ENCODE measurements at places on chromosomes 2 and 18.

DNA sequence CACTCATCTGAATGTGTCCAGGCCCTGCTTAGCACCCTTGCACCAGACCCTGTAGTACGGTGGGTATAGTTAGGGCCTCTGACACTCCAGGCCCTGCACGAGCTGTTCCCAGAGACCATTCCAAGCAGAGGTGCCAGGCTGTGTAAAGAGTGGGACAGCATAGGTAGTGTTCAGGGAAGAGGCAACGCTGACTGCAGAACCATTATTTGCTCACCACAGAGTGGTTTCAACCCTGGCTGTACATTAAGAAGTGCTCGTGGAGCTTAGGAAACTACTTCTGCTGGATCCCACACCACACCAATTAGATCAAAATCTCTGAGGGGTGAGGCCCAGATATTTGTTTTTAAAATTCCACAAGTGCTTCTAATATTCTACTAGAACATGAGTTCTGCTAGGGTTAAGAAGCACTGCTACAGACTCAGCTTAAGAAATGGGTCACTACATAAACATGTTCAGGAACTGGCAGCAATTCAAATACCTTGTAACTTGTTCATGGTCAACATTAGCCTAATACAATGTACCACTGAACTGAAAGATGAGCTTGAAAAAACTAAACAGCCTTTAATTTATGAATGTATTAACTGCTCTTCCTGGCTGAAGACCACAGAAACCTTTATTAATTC is 183.0 kb downstream of the MYO5B start:
- no peak for DNase-seq

DNA sequence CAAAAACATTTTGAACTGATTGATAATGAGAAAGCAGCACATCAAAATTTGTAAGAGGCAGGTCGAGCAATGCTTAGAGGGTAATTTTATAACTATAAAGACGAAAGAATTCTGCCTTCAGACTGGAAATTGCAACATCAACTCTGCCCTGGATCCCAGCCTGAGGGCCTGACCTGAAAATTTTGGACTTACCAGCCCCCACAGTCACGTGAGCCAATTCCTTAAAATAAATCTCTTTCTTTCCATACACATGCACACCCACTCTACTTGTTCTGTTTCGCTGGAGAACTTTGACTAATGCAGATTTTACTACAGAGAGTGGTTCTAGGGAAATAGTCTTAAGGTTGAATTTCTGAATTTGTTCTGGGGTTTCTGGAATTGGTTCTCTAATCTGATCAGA is 14.6 kb upstream of the ACOXL start:
- DNase-seq, result no peak

DNA sequence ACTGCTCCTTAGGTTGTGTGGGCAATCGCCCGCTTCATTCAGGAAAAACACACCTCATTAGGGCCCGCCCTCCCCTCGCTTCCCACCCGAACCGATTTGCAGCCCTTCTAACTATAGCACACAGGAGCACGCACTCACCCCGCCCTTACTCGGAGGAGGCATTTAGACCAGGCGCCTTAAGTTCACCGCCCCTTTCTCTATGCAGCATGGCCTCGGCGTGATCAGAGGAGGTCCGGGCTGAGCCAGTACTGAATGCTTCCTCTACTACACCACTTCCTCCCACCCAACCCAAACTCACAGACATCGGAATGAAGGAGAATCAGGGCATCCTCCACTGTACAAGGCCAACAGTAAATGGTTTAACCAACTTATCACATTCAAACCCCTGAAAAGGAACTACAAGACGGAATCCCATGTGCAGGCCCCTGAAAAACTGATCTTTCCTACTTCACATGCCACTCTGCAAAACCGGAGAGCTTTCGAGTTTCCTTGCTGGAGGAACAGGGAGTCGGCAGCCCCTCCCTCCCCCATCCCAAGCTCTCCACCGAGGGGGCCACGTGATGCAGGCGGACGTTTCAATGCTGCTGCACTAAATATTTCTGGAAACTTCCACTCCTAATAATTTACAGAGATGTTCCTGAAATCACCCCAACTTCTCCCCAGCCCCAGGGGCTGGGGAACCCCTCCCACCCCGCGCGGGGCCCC is 1.4 kb downstream of the XPO1 start:
- peak; percentile 93 for DNase-seq

DNA sequence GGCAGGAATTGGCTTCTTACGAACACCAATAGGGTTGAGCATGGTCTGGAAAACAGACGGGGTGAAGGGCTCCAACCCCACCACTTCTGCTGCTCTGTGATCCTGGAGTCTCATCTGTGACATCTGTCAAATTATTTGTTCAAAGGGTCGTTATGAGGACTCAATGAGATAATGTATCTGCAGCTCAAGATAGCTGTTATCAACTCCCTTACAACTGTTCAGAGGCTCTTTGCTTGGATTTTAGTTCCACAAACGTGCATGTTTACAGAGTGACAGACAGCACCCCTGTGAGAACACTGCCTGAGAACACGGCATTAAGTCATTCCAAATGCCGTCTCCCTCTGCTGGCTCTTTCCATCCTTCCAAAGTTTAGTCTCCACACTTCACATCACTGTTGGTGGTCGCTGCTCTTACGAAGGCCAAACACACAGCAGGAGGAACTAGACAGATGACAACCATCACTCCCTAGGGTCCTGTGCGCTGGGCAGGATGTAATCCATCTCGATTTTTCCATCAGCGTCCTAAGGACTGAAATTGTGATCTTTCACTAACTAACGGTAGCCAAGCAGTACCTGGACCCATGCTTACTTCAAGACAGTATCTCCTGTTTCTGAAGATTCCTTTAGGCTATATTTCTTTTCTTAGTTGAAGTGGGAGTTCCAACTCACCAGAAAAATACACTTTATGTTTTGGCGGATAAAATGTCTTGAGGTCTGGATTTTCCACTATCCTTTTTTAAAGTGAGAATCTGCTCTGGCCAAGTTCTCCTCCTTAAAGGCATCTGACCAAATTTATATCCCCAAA is 220.3 kb downstream of the ANAPC1 start:
- no peak for DNase-seq

GRCh38 chr2:38274286-38275276 is 102.5 kb downstream of the ATL2 start:
- peak; percentile 76 for DNase-seq

- peak; percentile 35 for DNase-seq
Observed at GRCh38 chr2:227228061-227228667, 63.7 kb downstream of the COL4A3 start.

GRCh38 chr18:23784832-23785245 is 95.6 kb downstream of the LAMA3 start:
- no peak for DNase-seq

DNA sequence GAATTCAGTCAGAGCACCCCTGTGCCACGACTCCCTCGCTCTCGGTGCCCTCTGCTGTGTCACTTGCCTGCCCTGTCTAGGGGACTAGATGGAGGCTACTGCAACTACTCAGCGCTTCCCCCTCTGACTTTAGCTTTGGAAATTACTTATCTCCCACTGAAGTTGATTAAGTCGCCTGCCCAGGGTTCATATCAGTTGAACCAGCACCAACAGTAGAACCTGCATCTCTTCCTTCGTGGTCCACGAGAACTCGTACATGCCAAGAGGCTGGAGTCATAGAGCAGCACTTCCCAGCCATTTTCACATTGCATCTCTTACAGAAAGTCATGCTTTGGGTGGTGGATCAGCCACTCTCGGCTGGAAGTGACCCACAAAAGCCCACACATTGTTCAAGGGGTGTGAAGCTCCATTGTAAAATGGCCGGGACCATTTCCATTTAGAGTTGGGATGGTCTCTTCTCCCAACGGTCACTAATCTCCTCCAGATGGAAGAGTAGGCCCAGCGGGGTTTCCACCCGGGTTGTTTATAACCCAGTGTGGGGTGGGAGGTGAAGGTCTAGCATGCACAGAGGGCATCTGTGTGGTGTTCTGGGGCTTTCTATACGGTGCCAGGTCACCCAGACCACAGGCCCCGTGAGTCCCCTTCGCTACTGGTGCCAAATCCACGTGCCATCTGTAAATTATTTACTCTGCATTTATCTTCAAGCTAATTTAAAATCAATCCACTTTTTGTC is 38.0 kb downstream of the STEAP3 start:
- no peak for DNase-seq

Data from pons (tissue), 1 donor.